Testis (tissue), 5 donors: ENCODE measurements at places on chromosomes 4 and X. TPM values are rescaled to one million over a fixed set of nuclear protein-coding genes. Genes with fewer than 3 reads are reported as not detected.

DNA sequence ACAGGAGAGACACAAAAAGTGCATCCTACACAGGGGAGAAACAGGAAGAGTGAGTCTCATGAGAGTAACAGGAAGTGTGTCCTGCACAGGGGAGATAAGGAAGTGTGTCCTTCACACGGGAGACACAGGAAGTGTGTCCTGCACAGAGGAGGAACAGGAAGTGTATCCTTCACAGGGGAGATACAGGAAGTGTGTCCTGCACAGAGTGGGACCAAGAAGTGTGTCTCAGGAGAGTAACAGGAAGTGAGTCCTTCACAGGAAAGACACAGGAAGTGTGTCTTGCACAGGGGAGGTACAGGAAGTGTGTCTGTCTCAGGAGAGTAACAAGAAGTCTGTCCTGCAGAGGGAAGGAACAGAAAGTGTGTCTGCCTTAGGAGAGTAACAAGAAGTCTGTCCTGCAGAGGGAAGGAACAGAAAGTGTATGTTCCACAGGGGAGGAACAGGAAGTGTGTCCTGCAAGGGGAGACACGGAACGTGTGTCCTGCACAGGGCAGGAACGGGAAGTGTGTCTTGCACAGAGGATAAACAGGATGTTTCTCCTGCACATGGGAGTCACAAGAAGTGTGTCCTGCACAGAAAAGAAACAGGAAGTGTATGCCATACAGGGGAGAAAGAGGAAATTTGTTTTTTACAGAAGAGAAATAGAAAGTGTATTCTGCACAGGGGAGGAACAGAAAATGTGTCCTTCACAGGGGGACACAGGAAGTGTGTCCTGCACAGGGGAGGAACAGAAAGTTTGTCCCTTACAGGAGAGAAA, 102.0 kb downstream of the ARSF start:
- H3K36me3 ChIP-seq = no peaks in the 10 kb centered on the region
- no peaks in the 10 kb centered on the region for H3K27me3 ChIP-seq
- DNase-seq = no peak
- no peak overlapping the region for H3K4me3 ChIP-seq

- no peak overlapping the region for H3K27ac ChIP-seq
- no peak overlapping the region for H3K4me3 ChIP-seq
- DNase-seq = no peak
- no peaks in the 10 kb centered on the region for H3K4me1 ChIP-seq
- no peaks in the 10 kb centered on the region for H3K27me3 ChIP-seq
Observed at GRCh38 chr4:137069473-137069872, 462.8 kb downstream of the PCDH18 start.

DNA sequence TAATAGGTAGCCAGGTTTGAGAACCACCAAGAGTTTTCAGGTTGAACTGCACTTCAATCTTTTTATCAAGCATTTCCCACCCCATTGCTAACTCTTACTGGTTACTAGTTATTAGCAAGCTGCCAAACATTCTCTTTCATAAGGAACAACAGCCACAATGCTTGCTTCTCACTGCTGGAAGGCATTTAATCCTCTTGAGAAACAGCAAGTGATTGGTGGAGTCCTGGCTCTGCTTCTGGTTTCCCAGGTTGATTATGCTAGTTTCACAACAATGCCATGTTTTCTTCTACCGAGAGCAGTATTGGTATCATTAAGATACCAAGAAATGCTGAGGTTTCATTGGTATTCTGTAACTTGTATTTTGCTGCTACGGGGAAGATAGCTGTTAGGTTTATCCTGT, 32.2 kb upstream of the TXLNG start:
- DNase-seq = no peak
- H3K4me3 ChIP-seq = no peak overlapping the region
- no peaks in the 10 kb centered on the region for H3K27me3 ChIP-seq
- H3K36me3 ChIP-seq = no peaks in the 10 kb centered on the region
- H3K27ac ChIP-seq = no peak overlapping the region

DNA sequence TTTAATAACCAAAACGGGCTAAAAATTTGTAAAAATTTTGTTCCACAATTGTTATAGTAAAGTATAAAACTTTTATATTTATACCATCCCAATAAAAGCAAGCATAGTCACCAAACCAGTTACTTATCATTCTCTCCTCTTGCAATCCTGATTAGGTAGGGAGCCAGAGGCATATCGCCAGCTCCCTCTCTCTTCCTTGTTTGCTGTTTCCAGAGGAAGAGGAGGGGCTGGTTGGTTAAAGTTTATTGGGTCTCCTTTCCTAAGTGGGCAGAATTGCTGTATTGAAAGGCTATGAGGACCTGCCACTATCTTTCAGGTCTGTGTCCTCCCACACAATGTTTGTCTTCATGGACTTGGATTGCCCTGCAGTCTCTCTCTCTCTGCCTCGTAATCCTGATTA, 29.6 kb upstream of the BBS12 start:
- H3K27me3 ChIP-seq = no peaks in the 10 kb centered on the region
- H3K4me1 ChIP-seq = peaks cover 7% of the 10 kb centered on the region
- H3K27ac ChIP-seq = no peak overlapping the region
- H3K36me3 ChIP-seq = no peaks in the 10 kb centered on the region
- no peak for DNase-seq

DNA sequence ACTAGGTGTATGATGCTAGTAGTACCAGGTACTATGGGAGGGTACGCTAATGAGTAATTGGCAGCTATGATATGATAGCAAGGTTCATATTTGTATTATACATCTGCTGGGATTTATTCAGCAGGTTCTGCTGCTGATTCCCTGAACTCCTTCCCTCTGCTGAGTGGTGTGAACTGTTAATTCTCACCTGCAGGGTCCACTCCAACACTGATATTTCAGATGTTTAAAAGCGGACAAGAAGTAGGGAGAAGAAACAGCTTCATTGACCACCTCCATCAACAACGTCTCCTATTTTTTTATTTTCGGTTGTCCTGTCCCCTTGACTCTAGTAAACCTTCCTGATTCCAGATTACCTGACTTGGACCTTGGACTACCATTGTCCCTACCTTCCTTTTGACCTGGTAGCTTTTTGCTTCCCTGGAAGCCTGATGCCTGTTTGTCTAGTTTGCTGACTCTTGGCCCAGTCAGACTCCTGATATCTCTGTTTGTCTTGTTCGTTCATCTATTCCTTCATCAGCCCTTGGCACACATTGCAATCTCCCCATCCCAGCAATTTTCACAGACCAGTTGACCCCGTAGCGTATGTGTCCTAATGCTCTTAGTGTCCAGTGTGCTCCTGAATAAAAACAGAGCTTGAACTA, 34.0 kb upstream of the RNF128 start:
- no peak overlapping the region for H3K4me3 ChIP-seq
- no peaks in the 10 kb centered on the region for H3K36me3 ChIP-seq
- no peaks in the 10 kb centered on the region for H3K4me1 ChIP-seq
- no peak overlapping the region for H3K27ac ChIP-seq

DNA sequence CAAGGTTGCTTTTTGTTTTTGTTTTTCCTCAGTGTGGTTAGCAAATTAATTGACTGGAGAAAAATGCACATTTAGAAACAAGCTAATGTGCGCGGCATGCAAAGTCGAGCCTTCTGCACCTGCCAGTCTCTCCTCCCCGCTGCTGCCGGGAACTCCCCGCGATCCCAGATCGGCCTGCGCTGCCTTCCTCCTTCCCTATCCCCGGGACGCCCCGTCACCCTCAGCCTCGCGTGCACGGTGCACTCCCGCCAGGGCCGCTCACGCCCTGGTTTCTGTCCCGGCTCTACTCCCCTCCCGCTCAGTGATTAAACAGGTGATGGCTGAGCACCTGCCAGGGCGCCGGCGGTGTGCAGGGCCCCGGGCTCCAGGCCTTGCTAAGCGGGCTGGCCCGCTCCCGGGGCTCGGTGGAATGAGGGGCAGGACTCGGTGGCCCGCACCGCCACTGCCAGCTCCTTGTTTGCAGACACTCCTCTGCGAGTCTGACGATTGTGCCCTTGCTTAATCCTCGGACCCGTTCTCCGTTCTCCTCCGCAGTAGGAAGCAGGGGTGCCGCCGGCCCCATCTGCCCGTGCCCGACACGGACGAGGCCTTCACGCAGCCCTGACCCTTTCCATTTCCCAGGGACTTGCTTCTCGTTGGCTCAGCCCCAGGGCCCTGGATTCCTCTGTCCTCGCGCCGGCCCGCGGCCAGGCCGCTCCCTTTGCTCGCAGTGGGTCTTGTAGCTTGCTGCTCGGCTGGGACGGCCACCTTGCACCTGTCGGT, 143.4 kb downstream of the TRIML1 start:
- H3K27me3 ChIP-seq = no peaks in the 10 kb centered on the region
- no peak for DNase-seq
- H3K36me3 ChIP-seq = no peaks in the 10 kb centered on the region

DNA sequence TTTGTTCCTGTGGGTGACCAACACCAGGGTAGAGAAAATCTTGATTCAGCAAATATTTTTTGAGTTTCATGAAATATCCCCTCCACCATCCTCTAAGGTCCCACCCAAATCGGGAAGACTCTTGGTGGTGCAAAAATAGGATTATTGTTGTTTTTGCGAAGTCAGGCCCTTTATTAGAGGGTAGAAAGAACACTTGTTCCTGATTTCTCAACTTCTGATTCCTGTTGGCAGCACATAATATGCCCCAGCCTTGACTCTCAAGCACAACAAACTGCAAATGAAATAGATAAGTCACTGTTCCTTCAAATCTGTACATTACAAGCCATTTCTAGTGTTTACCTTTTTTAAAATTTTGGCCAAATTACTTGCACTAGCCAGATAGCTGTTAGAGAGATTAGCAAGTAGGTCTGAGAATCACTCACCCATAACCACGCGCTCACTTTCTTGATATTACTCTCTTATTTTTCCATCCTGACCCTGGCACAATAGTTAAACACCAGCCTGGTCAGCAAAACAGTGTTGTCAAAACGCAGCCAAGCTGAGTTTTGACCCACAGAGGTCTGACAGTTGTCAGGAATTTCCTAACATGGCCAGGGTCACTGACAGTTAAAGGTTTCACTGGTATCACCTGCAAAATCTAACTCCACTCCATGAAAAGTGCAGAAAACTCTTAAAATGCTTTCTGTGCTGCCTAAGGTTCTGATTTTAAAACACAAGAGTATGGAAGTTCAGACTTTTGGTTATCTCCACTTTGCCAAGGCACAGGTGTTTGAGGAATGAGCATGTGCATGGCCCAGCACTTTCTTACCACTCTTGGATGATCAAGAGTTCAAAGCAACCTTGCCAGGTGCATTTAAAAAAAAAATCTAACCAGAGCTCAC, 69.8 kb downstream of the RBM47 start:
- no peaks in the 10 kb centered on the region for H3K27me3 ChIP-seq
- no peak overlapping the region for H3K4me3 ChIP-seq
- no peaks in the 10 kb centered on the region for H3K36me3 ChIP-seq
- H3K27ac ChIP-seq = no peak overlapping the region
- DNase-seq = peak; percentile 37

- no peaks in the 10 kb centered on the region for H3K27me3 ChIP-seq
- H3K4me1 ChIP-seq = no peaks in the 10 kb centered on the region
- no peak for DNase-seq
- H3K27ac ChIP-seq = no peak overlapping the region
Observed at GRCh38 chr4:45638641-45639040, 485.2 kb downstream of the GABRG1 start.

- no peaks in the 10 kb centered on the region for H3K4me1 ChIP-seq
- H3K36me3 ChIP-seq = no peaks in the 10 kb centered on the region
- H3K27ac ChIP-seq = no peak overlapping the region
- DNase-seq = no peak
Observed at GRCh38 chr4:183468210-183469095, 24.0 kb downstream of the CDKN2AIP start.

- no peak for DNase-seq
- H3K4me1 ChIP-seq = no peaks in the 10 kb centered on the region
- no peaks in the 10 kb centered on the region for H3K27me3 ChIP-seq
Observed at GRCh38 chr4:80322716-80323115, 12.8 kb upstream of the CFAP299 start.

SMR3B gene
- 1.1 TPM for total RNA-seq

RIPPLY1 gene
- not detected for total RNA-seq

RS1 gene
- total RNA-seq = not detected

ASB9 gene
- total RNA-seq = 83.0 TPM

CT45A1 gene
- total RNA-seq = 11.9 TPM
